ENCODE measurements at places on chromosomes 2 and 18.

- no peak for DNase-seq
Measured at GRCh38 chr2:2912293-2912692, 465.3 kb downstream of the EIPR1 start.

DNA sequence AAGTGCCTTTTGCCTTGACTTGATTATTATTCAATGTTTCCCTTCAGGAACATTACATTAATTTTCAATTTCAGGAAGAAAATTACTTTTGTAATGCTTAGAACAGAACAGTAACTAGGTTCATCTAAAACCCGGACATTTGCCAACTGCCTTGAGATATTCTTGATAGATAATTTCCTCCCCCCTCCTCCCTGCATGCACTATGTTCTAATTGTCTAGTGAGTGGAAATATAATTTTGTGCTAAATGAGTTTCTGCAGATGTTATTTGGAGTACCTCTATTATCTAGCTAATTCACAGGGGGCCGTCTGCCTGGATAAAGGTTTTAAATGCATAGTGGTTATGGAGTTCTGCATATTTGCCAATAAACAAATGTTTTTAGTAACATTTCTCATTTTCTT, 200.3 kb upstream of the SLC39A10 start:
- DNase-seq, result no peak

DNA sequence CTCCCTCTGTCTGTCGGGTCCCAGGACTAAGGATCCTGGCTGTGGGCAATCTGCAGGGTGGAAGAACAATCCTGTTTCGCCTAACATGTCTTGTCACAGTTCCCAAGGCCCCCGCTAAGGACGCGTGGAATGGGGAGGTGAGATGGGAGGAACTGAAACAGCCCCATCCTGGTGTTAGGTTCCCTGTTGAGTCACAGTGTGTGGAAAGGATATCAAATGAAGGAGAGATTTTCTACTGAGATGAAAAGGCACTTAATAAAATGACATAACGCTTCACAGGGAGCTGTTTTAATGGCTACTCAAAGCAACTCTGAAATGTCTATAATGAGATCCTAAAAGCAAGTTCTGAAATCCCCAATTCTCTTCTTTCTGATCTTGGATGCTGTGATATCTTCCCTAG, 52.5 kb downstream of the RAB31 start:
- no peak for DNase-seq

DNA sequence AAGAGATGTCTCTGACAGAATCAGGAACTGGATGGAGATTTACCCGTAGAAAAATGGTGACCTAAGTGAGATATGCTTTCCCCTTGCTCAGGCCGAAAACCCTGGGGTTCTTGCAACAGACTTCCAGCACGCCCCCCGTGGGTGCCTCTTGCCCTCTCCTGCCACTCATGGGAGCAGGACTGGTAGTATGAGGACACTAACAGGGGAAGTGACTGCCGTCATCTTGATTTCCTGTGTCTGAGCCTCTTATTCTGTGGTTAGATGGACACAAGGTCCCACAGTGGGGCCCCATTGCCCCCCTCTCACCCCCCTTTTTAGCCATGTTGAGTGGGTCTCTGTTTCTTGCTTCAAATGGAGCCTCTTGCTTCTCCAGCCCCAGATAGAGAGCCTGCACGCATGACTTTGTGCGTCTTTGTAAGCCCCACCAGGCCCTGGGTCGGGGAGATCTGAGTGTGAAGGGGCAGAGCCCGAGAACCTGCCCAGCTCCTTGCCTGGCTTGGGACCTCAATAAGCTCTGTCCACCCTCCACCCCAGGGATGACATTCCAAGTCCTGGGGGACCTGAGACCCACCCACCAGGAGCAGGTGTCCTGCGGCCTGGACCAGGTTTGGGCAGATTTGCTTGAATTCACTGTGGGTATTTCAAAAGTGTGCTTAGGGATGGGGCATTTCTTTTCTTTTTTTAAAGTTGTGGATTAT, 12.6 kb downstream of the GNLY start:
- no peak for DNase-seq
